ENCODE measurements at places on chromosomes 16 and 17.

- no peak for DNase-seq
Observed at GRCh38 chr17:73562896-73563295, 81.3 kb downstream of the SDK2 start.

DNA sequence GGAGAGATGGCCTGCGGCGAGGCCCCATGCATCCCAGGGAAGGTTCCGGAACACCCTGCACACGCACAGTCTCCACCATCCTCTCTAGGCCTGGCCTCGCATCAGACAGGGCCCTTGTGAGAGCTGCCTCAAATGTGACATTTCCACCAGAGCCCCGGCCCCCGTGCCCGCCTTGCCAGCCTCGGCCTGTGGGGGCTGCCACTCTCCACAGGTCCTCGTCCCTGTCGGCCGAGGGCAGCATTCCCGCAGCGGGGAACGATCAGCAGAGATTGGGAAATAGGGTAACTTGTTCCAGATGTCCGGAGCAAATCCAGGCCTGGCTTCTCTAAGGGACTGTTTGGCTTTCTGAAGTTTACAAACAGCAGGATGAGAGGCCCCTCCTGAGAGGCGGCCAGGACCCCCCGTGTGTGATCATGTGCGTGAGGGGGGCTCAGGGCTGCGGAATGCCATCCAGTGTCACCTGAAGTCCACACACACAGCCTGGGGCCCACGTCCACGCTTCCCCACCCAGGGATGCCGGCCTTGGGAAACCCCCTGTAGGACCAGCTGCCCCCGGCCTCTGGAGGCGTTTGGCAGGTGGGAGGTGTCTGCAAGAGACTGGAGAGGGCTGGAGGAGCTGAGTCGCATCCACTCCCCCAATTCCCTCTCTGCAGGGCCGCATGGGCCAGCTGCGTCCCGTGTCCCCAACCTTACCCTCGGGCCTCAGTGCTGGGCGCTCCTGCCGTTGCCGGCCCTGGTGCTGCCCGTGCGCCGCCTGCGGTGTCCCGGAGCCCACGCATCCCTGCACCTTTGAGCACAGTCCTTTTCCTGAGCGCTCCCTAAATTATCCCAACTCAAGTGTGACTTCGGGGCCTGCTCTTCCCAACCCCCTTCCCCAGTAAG is 70.4 kb downstream of the ZDHHC7 start:
- DNase-seq = no peak

GRCh38 chr17:63479495-63480184 is 2.8 kb downstream of the ACE start:
- no peak for DNase-seq

DNA sequence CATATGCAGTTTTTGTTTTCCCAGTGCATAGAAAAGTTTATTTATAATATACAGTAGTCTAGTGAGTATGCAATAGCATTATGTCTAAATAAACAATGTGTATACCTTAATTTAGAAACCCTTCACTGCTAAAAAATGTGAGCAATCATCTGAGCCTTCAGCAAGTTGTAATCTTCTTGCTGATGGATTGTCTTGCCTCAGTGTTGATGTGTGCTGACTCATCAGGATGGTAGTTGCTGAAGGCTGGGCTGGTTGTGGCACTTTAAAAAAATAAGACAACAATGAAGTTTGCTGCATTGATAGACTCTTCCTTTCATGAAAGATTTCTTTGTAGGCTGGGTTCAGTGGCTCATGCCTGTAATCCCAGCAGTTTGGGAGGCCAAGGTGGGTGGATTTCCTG is 13.9 kb upstream of the CAPNS2 start:
- DNase-seq = no peak

- DNase-seq = no peak
Observed at GRCh38 chr17:38881600-38882191, 11.8 kb downstream of the LASP1 start.

DNA sequence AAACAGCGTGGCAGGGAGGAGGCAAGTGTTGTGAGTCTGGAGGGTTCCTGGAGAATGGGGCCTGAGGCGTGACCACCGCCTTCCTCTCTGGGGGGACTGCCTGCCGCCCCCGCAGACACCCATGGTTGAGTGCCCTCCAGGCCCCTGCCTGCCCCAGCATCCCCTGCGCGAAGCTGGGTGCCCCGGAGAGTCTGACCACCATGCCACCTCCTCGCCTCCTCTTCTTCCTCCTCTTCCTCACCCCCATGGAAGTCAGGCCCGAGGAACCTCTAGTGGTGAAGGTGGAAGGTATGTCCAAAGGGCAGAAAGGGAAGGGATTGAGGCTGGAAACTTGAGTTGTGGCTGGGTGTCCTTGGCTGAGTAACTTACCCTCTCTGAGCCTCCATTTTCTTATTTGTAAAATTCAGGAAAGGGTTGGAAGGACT is at the start of gene CD19:
Gene CD19 (plus strand): TSS at position 171 of the 425 bp plus-strand sequence. CDS start 30 bp downstream, at position 201.
- no peak for DNase-seq

- DNase-seq = no peak
Observed at GRCh38 chr17:29757788-29758187, 135.1 kb upstream of the CORO6 start.

Data from stimulated activated CD8-positive, alpha-beta memory T cell treated with anti-CD3 and anti-CD28 coated beads, Interleukin-7, amount 100 ng/mL, for 24 hours (primary cell).